ENCODE measurements at places on chromosomes 13 and 19.

DNA sequence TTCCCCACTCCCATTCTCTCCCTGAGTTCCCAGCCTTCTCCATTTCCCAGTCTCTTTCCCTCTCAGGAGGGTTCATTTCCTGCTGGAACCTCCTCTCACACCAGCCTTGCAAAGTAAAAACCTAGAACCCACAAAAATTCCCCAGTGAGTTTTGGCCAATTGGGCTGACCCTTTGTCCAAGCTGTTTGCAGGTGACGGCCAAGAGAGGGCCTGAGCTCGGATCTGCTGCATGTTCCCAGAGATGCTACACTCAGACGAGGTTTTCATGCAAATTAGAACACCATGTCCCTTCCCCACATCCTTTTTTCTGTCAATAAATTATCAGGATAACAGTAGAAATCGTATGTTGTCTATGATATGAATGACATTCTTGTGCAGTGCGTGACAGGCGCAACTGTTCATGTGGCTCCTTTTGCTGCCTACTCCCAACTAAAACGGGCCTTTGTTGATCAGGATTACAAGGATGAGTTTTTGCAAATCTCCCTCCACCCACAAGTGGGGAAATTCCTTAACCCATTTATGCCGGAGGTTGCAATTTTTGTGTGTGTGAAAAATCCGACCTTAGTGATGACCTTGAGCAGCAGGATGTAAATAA, 149.5 kb downstream of the CACNA1A start:
- DNase-seq = no peak

DNA sequence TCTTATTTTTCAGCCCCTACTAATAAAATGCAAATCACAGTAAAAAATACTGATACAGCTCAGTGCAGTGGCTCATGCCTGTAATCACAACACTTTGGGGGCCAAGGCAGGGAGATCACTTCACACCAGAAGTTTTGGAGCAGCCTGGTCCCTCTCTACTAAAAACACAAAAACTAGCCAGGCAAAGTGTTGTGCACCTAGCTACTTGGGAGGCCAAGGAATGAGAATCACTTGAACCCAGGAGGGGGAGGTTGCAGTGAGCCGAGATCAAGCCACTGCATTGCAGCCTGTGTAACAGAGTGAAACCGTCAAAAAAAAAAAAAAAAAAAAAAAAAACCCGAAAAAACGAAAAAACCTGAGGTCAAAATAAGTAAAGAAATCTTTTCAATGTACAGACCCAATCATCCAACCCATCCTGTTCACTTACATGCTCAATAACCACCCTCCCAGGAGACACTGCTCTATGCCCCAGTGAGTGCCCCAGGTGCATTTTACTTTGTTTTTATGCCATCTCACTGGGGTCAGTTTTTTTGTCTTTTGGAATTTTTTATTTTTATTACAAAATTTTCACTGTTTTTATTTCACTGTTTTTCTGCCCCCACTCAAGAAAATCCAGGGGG, 107.0 kb downstream of the ZNF486 start:
- no peak for DNase-seq

DNA sequence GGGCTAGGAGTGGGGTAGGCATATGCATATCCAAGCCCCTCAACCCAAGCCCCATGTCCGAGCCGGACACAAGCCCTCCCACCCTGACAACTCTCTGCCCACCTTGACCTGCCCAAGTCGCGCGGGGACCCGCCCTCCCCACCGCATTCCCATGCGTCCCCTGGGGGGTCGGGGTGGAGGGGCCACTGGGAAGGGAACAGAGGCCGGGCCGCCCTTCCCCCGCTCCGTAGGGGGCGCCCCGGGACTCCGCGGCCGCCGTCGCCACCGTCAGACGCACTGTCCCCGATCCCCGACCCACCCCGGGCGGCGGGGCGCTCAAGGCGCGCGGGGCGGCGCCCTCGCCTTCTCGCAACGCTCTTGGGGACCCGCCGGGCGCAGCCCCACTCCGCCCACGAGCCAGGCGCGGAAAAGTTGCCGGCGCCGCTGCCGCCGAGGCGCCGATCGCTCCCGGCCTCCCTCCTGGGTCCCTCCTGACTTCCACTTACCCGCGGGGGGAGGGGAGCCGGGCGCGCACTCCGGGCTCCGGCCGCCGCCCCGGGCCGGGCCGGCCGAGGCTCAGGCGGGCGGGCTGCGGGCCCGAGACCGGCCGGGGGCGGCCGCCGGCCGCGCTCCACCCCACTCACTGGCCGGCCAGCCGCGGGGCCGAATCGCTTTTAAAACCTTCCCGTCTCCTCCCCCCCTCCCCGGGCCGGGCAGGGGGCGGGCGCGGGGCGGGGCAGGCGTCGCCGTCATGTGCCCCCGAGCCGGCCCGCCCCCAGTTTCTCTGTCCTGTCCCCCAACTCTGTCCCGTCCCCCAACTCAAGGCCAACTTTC, 34.4 kb upstream of the NANOS3 start:
- DNase-seq = peak; percentile 66

DNA sequence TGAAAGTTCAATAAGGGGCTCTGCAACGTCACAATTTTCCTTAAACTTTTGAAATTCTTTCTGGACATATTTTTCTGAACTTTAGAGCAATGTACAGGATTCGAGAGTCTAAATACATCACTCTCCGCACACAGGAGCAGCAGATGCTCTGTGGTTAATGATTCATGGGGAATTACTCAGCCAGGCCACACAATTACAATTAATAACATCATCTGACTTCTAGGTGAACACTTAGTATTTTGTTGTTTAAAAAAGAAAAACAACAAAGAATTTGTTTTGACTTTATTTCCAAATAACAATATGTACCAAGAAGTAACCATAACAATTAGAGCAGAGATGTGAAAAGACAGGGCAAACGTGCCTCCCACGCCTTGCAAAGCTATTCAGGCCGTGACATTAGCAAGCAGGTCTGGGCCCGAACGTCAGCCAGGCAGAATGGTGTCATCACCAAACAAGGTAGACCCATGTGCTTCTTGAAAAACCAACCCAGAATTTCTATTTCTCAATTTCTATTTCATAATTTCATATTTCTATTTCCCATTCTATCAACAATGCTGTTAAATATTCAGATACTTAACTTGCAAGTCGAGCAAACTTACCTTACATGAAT, 236.3 kb downstream of the COL4A1 start:
- peak; percentile 7 for DNase-seq

- no peak for DNase-seq
Observed at GRCh38 chr13:76620036-76620435, 266.2 kb downstream of the KCTD12 start.

DNA sequence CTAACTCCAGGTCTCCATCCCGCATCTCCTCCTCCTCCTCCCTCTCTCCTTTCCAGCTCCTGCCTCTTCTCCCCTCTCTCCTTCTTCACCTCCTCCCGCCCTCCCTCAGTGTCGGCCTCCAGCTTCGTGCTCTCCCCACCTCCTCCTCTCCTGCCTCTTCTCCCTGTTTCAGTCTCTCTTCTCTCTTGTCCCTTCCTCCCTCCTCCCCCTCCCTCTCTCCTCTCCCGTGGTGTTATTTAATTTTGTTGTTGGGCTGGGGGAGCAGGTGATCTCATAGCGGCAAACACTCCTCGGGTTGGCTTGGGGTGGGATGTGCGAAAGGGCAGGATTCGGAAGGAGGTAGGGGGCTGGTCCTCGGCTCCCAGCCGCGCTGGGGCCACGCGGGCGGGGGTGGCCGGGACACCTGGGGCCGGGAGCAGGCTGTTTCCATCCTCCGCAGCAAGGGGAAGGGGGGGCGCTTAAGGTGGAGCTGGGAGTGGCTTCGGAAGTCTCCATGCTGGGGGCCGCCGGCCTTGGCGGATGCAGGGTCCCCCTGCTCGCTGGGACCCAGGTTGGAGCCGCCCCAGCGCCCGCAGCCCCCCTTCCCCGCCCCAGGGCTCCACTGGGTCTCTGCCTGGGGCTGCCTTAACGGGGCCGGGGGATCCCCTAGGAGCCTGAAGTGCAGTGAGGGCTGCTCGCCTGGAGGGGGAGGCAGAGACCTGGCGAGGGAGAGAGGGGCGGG, at the start of gene CA11:
Gene CA11 (minus strand): TSS at position 187 of the 721 bp plus-strand sequence. CDS start 555 bp downstream, outside the sequence.
- DNase-seq = peak; percentile 84

DNA sequence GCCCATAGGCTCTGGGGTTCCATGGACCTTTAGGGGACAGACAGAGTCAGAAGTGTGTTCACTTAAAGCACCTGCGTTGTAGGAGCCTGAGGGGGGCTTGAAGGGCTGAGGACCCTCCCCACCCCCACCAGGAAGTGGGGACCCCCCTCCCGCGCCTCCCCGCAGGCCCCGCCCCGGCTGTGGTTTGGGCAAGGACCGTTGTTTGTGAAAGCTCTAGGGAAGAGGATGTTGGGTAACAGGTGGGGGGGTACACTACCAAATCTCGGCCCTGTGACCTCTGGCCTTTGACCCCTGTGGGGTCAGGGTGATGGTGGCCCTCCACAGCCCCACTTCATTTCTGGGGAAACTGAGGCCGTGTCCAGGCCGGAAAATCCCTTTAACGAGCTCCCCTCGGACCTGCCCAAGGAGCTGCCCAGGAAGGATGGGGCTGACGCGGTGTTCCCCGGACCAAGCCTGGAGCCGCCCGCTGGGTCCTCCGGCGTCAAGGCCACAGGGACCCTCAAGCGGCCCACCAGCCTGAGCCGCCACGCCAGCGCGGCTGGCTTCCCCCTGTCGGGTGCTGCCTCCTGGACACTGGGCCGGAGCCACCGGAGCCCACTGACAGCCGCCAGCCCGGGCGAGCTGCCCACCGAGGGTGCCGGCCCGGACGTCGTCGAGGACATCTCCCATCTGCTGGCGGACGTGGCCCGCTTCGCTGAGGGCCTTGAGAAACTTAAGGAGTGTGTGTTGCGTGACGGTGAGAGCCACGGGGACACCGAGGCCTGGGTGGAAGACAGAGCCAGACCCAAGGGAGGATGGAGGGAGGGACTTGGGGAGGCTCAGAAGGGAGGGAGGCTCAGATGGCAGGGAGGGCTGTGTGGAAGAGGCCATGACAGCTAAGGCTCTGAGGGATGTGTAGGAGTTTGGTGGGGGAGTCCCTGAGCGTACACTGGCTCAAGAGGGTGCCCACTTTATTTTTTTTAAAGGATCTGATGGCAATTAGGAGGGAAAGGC, 1.3 kb downstream of the ARHGAP45 start:
- no peak for DNase-seq
